ENCODE measurements at places on chromosomes 16 and 17.

DNA sequence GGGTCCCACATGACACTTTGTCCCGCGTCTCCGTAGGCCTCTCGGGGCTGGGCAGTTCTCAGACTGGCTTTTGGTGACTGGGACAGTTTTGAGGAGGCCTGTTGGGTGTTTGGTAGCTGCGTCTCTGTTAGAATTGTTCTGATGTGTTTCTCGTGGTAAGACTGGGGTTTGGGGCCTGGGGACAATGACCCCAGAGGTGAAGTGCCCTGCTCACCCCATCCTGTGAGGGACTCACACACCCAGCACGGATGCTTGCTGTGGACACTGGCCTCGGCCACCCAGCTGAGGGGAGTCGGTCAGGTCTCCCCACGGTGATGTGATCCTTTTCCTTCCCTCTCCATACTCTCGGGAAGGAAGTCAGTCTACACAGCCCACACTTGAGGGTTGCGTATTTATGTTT is 50.3 kb downstream of the METRNL start:
- DNase-seq = no peak

GRCh38 chr17:30827082-30827481 is 2.6 kb upstream of the CRLF3 start:
- no peak for DNase-seq

- no peak for DNase-seq
These were observed 114.0 kb downstream of the PRKCB start for GRCh38 chr16:23949630-23950290.

DNA sequence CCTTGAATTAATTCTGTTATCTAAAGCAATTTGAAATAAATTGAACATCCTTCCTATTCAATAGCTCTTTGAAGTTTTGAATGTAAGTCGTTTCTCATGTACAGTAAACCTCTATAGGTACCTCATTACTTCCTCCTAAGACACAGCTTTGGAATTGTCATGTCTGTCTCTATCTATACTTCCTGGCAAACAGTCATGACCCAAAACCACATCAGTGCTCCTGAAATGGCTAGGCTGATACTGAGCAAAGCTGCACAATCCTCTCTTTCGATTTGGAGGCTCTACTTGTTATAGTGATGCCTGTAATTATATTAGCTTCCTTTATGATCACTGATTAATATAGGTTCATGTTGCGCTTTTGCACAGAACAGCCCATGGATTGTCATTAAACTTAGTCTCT is 110.1 kb downstream of the ADAMTS18 start:
- no peak for DNase-seq

- no peak for DNase-seq
These were observed 39.8 kb downstream of the RMI2 start for GRCh38 chr16:11384956-11385586.

DNA sequence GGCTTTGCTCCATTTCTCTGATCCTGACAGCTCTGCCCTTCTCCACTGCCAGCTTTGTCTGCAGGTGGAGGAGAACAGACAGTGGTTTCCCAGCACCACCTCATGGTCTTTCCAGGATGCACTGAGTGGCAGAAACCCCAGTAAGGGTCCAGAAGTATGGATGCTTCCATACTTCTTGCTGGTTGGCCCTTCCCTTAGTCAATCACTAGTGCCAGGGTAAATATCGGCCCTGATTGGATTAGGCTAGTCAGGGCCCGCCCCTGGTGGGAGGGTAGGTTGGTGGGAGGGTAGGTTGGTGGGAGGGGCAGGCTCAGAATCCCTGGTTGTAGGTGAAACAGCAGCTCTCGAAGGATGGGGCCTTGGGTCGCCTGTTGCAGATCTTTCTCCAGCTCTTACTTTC is 10.2 kb downstream of the RNF213 start:
- peak; percentile 26 for DNase-seq

- DNase-seq = no peak
These were observed 8.3 kb downstream of the UBALD1 start for GRCh38 chr16:4606354-4606753.

- DNase-seq = no peak
These were observed 2.6 kb downstream of the ATP2A3 start for GRCh38 chr17:3961564-3962047.

- no peak for DNase-seq
These were observed at the start of gene PGP for GRCh38 chr16:2214719-2214968. TSS of gene PGP (minus strand) at chr16:2214840. CDS start at chr16:2214777, 63 bp downstream.

Measured in adipocyte (in vitro differentiated cells).